ENCODE measurements at places on chromosomes 2 and 18.

GRCh38 chr2:79830501-79830900 is 317.6 kb downstream of the CTNNA2 start:
- H3K36me3 ChIP-seq = no peaks in the 10 kb centered on the region
- no peaks in the 10 kb centered on the region for H3K4me1 ChIP-seq
- H3K4me3 ChIP-seq = no peak overlapping the region
- no peak overlapping the region for H3K27ac ChIP-seq

- no peak overlapping the region for H3K4me3 ChIP-seq
- no peaks in the 10 kb centered on the region for H3K36me3 ChIP-seq
- no peak for DNase-seq
- no peaks in the 10 kb centered on the region for H3K27me3 ChIP-seq
- H3K4me1 ChIP-seq = no peaks in the 10 kb centered on the region
- H3K27ac ChIP-seq = no peak overlapping the region
Measured at GRCh38 chr2:52423655-52424054, 1343.9 kb upstream of the CHAC2 start.

- H3K27me3 ChIP-seq = peaks cover 2% of the 10 kb centered on the region
- H3K4me1 ChIP-seq = no peaks in the 10 kb centered on the region
- no peak overlapping the region for H3K4me3 ChIP-seq
- H3K27ac ChIP-seq = no peak overlapping the region
- H3K36me3 ChIP-seq = peaks cover 1% of the 10 kb centered on the region
Measured at GRCh38 chr2:64173156-64174135, 29.2 kb upstream of the PELI1 start.

DNA sequence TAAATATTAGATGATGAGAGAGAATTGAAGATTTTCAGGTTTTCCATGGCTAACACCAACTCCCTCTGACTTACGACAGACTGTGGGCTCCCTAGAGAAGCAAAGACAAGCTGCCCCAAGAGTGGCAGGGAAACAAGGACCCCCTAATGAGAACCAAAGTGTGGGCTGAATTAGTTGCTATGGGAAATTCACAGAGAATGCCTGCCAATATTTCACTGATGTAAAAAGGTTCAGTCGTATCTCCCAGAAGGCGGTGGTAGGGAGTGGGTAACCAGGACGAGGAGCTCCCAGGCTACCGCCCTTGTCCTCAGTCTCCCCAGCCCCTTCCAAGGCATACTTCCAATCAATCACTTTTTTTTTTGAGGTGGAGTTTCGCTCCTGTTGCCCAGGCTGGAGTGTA is 113.6 kb downstream of the LAMA1 start:
- no peaks in the 10 kb centered on the region for H3K4me1 ChIP-seq
- no peaks in the 10 kb centered on the region for H3K36me3 ChIP-seq
- DNase-seq = no peak
- H3K27ac ChIP-seq = no peak overlapping the region
- no peak overlapping the region for H3K4me3 ChIP-seq
- H3K27me3 ChIP-seq = no peaks in the 10 kb centered on the region

- no peak for DNase-seq
- H3K4me1 ChIP-seq = no peaks in the 10 kb centered on the region
- H3K36me3 ChIP-seq = peaks cover 3% of the 10 kb centered on the region
Measured at GRCh38 chr18:74570266-74570665, 27.4 kb upstream of the ZNF407 start.

DNA sequence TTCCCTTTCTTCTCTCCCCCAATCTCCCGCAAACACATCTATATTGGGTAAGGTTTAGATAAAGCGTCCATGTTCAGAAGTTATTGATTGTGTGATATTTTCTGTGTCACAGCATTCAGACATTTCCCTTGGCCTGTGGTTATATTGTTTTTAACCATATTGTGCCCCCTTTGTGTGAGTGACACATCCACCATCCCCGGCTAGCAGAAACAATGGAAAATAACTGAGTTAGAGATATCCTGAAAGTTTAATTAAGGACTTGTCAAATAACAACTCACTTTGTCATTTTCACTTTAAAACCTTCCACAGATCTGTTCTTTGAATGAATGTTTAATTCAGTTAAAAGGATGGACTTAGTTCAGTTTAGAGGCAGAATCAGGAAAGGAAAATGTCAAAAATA is 151.0 kb downstream of the KCNJ3 start:
- H3K4me1 ChIP-seq = no peaks in the 10 kb centered on the region
- no peak for DNase-seq
- no peaks in the 10 kb centered on the region for H3K27me3 ChIP-seq
- H3K27ac ChIP-seq = no peak overlapping the region
- no peak overlapping the region for H3K4me3 ChIP-seq

GRCh38 chr2:96391153-96391827 is 55.7 kb downstream of the NCAPH start:
- H3K36me3 ChIP-seq = no peaks in the 10 kb centered on the region
- H3K4me3 ChIP-seq = no peak overlapping the region
- H3K4me1 ChIP-seq = peaks cover 13% of the 10 kb centered on the region
- H3K27ac ChIP-seq = no peak overlapping the region

- peaks cover 64% of the 10 kb centered on the region for H3K27me3 ChIP-seq
- peak overlapping the region; percentile 33 for H3K4me3 ChIP-seq
- no peak for DNase-seq
- peaks cover 3% of the 10 kb centered on the region for H3K4me1 ChIP-seq
Measured at GRCh38 chr18:80245781-80246444, 1.4 kb downstream of the PARD6G start.

DNA sequence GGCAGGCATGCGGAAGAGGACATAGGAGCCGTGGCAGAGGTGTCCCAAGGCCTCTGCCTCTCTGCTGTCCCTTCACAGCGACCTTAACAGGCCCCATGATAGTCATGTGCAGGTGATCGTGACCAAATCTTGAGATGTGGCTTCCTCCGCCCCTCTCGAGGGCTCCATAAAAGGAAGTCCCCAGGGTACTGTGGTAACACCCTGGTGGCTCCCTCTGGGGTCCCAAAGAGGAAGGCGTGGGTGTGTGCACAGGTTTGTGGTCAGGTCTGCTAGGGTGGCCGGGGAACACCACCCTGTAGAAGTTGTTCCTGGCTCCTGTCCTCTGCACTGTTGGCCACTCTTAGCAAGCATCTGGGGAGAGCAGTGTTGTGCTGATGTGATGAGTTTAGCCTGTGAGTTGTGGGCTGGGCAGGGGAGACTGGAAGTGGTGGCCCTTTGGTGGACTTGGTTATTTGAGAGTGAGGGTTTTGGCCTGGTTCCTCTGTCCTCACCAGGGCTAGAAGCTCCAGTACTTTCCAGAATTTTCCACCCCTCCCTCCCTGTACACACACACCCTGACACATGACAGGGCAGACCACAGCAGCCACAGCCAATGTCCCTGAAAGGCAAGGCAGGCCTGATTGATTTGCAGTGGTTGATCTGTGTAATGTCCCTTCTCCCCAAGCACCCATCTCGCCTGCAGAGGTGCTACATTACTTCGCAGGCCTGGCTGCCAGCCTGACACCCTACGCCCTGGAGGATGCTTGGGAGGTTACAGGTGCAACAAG is 68.9 kb upstream of the BOD1L2 start:
- peaks cover 6% of the 10 kb centered on the region for H3K36me3 ChIP-seq
- peak overlapping the region; percentile 73 for H3K27ac ChIP-seq
- H3K4me1 ChIP-seq = peaks cover 31% of the 10 kb centered on the region
- H3K4me3 ChIP-seq = no peak overlapping the region
- peaks cover 54% of the 10 kb centered on the region for H3K27me3 ChIP-seq
- peak; percentile 85 for DNase-seq

GRCh38 chr2:29923110-29923721 is 1.8 kb upstream of the ALK start:
- peaks cover 3% of the 10 kb centered on the region for H3K4me1 ChIP-seq
- peaks cover 46% of the 10 kb centered on the region for H3K27me3 ChIP-seq
- peak; percentile 55 for DNase-seq
- no peak overlapping the region for H3K4me3 ChIP-seq
- H3K36me3 ChIP-seq = no peaks in the 10 kb centered on the region

- H3K36me3 ChIP-seq = no peaks in the 10 kb centered on the region
- peaks cover 13% of the 10 kb centered on the region for H3K27me3 ChIP-seq
- DNase-seq = no peak
- no peak overlapping the region for H3K4me3 ChIP-seq
Measured at GRCh38 chr18:23178661-23179081, 43.4 kb downstream of the CABLES1 start.

GRCh38 chr2:68798569-68798968 is 64.0 kb downstream of the ARHGAP25 start:
- H3K27me3 ChIP-seq = no peaks in the 10 kb centered on the region
- peak overlapping the region; percentile 18 for H3K27ac ChIP-seq
- H3K36me3 ChIP-seq = peaks cover 63% of the 10 kb centered on the region
- no peak for DNase-seq

DNA sequence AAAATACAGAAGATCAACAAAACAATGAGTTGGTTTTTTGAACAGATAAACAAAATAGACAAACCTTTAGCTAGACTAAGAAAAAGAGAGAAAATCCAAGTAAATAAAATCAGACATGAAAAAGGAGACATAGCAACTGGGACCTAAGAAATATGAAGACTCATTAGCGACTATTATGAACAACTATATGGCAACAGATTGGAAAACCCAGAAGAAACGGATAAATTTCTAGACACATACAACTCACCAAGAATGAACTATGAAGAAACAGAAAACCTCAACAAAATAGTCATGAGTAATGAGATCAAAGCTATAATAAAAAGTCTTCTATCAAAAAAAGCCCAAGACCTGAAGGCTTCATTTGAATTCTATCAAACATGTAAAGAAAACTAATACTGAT is 59.3 kb downstream of the EPB41L3 start:
- no peaks in the 10 kb centered on the region for H3K36me3 ChIP-seq
- peaks cover 5% of the 10 kb centered on the region for H3K27me3 ChIP-seq
- H3K4me3 ChIP-seq = no peak overlapping the region
- no peaks in the 10 kb centered on the region for H3K4me1 ChIP-seq
- no peak overlapping the region for H3K27ac ChIP-seq

GRCh38 chr2:43269706-43270105 is 43.3 kb upstream of the ZFP36L2 start:
- peaks cover 3% of the 10 kb centered on the region for H3K36me3 ChIP-seq
- H3K4me1 ChIP-seq = peaks cover 19% of the 10 kb centered on the region
- no peak overlapping the region for H3K27ac ChIP-seq

DNA sequence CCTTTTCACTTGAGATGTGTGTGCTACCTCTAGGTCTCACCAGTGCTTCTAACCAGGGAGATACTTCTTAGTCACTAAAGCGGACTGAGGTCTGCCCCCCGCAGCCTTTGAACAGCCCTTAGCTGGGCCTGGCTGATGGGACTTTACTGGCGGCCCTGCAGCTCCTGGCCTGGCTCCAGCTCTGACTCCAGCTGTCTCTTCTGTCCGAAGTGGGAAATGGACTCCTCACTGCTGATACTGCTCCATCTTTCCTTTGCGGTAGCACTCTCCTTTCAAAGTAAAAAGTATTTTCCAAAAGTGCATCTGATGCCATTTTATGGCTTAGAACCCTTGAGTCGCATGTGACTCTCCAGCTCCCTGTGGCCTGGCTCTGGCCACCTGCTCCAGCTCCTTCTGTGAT is 64.5 kb downstream of the ATP9B start:
- H3K27me3 ChIP-seq = no peaks in the 10 kb centered on the region
- H3K4me3 ChIP-seq = no peak overlapping the region
- no peak overlapping the region for H3K27ac ChIP-seq
- no peak for DNase-seq
- H3K4me1 ChIP-seq = peaks cover 1% of the 10 kb centered on the region
- peaks cover 10% of the 10 kb centered on the region for H3K36me3 ChIP-seq

- H3K36me3 ChIP-seq = no peaks in the 10 kb centered on the region
- no peaks in the 10 kb centered on the region for H3K4me1 ChIP-seq
- H3K27ac ChIP-seq = no peak overlapping the region
- peaks cover 12% of the 10 kb centered on the region for H3K27me3 ChIP-seq
- no peak for DNase-seq
Measured at GRCh38 chr2:19435815-19436214, 77.4 kb upstream of the OSR1 start.

- peak overlapping the region; percentile 40 for H3K4me3 ChIP-seq
- H3K4me1 ChIP-seq = peaks cover 4% of the 10 kb centered on the region
- no peak for DNase-seq
- no peaks in the 10 kb centered on the region for H3K36me3 ChIP-seq
Measured at GRCh38 chr2:11719230-11719977, 27.0 kb upstream of the LPIN1 start.

DNA sequence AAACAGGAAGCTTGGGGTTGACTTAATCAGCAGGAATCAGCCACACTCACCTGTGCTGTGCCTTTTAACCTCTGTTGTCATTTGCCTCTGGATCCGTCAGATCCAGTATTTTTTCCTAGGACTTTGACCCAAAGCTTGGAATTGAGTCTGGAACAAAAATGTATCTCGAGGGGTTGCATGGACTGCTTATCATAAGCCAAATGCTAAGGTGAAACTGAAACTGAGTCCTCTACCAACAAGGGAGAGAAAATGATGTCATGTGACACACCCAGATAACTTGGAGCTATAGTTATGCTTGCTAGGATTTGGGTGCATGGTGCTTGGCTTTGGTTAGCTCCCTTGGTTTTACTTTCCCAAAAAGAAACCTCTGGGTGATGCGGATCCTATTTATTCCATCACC is 2158.6 kb upstream of the PIK3C3 start:
- H3K27ac ChIP-seq = no peak overlapping the region
- no peak overlapping the region for H3K4me3 ChIP-seq
- H3K4me1 ChIP-seq = no peaks in the 10 kb centered on the region
- peaks cover 4% of the 10 kb centered on the region for H3K36me3 ChIP-seq
- DNase-seq = no peak
- no peaks in the 10 kb centered on the region for H3K27me3 ChIP-seq

DNA sequence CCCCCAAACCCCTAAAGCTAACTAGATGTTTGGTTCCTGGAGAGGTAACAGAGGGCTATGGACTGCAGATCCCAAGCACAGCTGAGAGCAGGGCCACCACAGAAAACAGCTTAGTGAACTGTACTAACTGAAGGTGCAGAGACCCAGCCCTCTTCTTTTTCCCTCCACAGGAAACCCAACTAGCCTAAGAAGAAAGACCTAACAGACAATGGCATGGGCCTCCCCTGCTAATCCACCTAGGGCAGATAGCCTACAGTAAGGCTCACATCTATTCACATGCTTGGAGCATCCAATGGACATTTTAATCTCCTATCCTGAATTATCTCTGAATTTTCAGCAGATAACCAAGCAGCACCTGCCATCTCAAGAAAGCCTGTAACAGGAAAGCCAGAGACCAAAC is 8.8 kb upstream of the FECH start:
- H3K36me3 ChIP-seq = peaks cover 25% of the 10 kb centered on the region
- no peaks in the 10 kb centered on the region for H3K27me3 ChIP-seq
- H3K4me3 ChIP-seq = no peak overlapping the region
- peaks cover 4% of the 10 kb centered on the region for H3K4me1 ChIP-seq

GRCh38 chr18:78849458-78849857 is 130.2 kb upstream of the SALL3 start:
- no peaks in the 10 kb centered on the region for H3K36me3 ChIP-seq
- no peak overlapping the region for H3K27ac ChIP-seq
- H3K27me3 ChIP-seq = no peaks in the 10 kb centered on the region
- no peak overlapping the region for H3K4me3 ChIP-seq
- no peak for DNase-seq

DNA sequence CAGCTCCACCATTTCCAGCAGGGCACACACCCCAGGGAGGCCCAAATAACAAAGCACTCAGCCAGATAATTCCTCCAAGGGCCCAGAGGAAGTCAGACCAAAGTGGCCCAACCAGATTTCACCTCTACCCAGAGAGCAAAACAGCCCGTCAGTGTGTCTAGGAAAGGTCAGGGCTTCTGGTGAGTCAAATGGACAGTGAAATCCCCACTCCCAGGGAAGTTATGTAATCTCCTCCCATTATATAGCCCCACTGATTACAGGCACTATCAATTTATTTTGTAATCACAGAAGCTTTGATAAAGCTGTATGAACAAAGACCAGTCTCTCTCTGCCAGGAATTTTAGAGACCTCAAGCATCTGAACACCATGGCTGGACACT is 4.0 kb downstream of the B4GALT6 start:
- H3K36me3 ChIP-seq = peaks cover 1% of the 10 kb centered on the region
- no peak overlapping the region for H3K4me3 ChIP-seq
- H3K27ac ChIP-seq = no peak overlapping the region
- H3K4me1 ChIP-seq = peaks cover 4% of the 10 kb centered on the region
- DNase-seq = no peak
- peaks cover 73% of the 10 kb centered on the region for H3K27me3 ChIP-seq

All from activated CD8-positive, alpha-beta memory T cell treated with anti-CD3 and anti-CD28 coated beads, Interleukin-2, amount 10 ng/mL, durations not matched to agents 7 days and 5 days (primary cell).